ENCODE measurements at places on chromosomes 2 and 18.

GRCh38 chr2:193461431-193461934 is 1266.8 kb upstream of the TMEFF2 start:
- no peak for DNase-seq

DNA sequence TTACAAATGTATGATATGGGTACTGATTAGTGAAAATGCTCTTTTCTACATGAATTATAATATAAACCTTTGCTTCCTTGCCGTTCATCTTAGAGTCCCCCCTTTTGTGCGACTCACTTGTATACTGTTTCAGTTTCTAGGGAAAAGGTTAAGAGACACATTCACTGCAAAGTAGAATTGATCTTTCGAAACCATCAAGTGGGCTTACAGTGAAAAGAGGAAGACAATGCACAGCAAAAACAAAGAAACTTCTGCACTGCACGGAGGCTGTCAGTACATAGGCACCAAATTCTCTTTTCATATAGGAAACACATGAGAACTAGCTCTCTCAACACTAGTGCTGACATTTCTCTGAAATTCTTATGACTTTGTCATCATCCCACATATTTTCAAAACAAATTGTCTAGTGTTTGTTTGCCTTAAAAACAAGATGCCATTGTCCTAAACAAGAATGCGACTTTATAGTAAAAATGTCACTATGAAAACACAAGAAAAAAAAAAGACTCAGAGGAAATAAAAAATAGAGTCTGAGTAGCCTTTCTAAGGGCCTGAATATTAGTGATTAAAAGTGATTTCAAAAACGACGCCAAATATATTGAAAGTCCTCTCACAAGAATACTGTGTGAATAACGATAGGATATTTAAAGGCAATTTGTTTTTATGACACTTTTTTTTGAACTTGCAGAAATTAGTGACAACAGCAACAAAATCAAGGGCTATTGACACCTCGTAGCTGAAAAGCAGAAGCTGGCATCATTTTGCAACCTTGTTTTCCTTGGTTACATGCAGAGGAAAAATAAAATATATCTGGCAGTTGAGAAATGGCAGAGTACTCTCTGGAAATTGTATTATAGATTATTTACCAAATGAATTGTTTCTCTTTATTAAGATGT is 827.0 kb downstream of the BCL11A start:
- DNase-seq, result peak; percentile 8

GRCh38 chr2:144548532-144549191 is 28.7 kb upstream of the ZEB2 start:
- peak; percentile 23 for DNase-seq

- DNase-seq, result no peak
Observed at GRCh38 chr2:127580167-127581049, 44.9 kb downstream of the MYO7B start.

DNA sequence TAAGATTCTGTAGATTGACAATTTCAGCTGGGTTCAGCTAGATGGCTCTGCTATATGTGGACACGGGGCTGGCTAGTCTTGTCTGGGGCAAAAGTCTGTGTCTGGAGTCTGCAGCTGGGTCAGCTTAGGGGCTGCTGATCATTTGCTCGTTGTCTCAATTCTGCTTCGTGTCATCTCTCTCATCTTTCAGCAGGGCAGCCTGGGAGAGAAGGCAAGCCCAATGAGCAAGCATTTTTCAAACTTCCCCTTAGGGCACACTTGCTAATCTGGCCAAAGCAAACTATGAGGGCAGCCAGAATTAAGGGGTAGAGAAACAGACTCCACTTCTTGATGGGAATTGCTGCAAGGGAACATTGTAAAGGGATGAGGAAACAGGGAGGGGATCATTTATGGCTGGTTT is 462.6 kb downstream of the SLC4A3 start:
- no peak for DNase-seq

DNA sequence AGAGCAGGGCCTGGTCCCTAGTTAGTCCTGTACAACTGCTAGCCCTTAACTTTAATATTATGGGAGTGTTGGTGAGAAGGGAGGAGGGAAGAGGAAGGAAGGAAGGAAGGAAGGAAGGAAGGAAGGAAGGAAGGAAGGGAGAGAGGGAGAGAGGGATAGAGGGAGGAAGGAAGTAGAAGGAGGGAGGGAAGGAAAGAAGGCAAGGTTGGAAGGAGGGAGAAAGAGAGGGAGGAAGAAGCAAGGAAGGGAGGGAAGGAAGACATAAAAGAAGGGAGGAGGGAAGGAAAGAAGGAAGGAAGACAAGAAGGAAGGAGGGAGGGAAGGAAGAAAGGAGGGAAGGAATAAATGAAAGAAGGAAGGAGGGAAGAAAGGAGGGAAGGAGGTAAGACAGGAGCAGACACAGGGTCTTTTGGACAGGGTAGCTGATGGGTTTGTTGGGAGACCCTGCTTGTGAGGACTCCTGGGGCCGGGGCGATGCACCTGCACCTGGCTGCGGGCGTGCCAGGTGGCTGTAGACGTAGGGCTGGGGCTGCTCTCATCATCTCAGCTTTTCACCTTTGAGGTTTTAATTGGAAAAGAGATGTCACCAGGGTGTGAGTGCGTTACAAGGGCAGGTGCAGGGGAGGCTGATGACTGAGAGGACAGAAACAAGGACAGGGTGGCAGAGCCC is 5.9 kb upstream of the POMC start:
- DNase-seq, result no peak

- DNase-seq, result no peak
Observed at GRCh38 chr2:145085612-145086011, 565.7 kb upstream of the ZEB2 start.

GRCh38 chr18:55413474-55413873 is 174.5 kb downstream of the TCF4 start:
- no peak for DNase-seq

GRCh38 chr18:58381676-58382411 is 247.0 kb downstream of the ALPK2 start:
- DNase-seq, result no peak

- no peak for DNase-seq
Observed at GRCh38 chr2:172693529-172694455, 41.9 kb upstream of the RAPGEF4 start.

All from SIG-M5 (cell line).